ENCODE measurements at places on chromosomes 6 and 20.

- DNase-seq = no peak
These were observed 10.3 kb downstream of the OR12D1 start for GRCh38 chr6:29425075-29425474.

DNA sequence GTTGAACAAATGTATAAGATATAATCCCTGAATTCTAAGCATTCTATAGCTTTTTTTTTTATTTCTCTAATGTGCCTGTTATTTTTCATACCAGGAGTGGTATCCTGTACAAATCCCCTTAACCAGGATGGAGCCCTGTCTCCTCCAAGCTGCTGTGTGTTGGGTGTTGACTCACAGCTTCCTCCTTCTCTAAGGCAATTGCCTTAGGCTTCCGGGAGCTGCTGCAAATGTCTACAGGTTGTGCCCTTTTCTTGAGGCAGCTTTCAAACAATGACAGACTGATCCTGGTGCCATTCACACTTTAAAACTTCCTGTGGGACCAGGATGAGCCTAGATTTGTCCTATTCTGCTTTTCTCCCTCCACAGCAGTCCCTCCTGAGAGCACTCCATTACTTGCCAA lies 173.2 kb downstream of the BTBD3 start:
- DNase-seq = peak; percentile 21

DNA sequence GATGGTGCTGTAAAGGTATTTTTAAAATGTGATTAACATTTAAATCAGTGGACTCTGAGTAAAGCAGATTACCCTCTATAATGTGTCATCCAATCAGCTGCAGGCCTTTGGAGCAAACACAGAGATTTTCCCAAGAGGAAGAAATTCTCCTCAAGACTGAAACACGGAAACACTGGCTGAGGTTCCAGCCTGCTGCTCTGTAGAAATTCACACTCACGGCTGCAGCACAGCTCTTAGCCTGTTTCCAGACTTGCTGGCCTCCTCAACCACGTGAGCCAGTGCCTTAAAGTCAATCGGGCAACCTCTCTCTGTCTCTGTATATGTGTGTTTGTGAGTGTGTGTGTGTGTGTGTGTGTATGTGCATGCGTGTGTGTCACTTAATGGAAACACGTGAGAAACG lies 41.1 kb downstream of the PDE10A start:
- DNase-seq = no peak

- no peak for DNase-seq
These were observed 28.8 kb downstream of the NCOA5 start for GRCh38 chr20:46060975-46061374.

- DNase-seq = no peak
These were observed 8.0 kb upstream of the BCAS1 start for GRCh38 chr20:54078296-54078984.

- DNase-seq = no peak
These were observed 43.0 kb downstream of the THBS2 start for GRCh38 chr6:169210611-169211010.

DNA sequence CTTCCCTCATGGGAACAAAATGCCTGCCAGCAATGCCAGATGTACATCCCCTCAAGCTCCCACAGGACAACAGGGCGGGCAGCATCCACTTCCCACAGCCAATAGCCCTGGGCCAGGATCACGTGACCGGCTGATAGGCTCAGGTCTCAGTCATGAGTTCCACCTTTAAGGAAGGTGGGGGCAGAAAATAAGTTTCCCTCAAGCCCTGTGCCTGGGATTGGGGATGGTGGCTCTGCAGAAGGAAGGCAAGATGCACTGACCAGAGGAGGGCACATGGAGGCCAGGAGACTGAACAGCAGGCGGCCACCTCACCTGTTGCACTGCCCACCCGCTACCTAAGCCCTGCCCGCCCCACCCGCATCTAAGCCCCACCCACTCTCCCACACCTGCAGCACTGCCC lies 149.1 kb downstream of the BMP7 start:
- no peak for DNase-seq

GRCh38 chr6:11613858-11614257 lies 76.3 kb downstream of the TMEM170B start:
- DNase-seq = no peak

DNA sequence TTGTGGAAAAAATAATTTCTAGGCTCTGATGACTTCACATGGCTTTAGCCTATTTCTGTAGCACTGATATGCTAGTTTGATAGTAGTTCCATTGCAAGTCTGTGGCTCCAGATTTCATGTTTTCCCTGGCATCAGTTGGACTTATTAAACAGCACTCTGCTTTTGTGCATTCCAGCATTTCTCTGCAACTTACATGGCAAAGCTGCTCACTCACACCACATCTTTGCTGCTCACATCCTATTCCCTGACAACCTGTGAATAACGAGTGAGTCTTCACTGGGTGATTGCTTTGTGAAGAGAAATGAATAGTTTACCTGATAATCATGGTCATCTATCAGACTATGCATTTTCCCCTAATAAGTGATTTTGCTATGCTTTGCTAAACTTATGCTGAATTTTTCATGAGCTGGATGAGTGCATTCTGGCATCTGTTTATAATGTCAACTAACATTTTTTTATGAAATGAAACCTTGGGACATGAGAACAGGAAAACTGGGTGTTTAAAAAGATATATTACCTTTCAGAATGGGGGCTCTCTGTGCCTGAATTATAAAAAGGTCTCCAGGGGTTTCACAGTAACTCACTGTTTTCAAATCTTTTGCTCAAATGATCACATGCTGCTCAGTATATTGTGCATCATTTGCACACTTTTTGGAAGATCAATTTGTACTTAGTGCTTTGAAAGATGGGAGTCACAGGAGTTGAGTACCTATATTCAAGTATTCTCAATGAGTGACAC lies 301.8 kb downstream of the TBC1D32 start:
- no peak for DNase-seq

GRCh38 chr6:144104488-144104887 lies 9.1 kb upstream of the SF3B5 start:
- DNase-seq = no peak

DNA sequence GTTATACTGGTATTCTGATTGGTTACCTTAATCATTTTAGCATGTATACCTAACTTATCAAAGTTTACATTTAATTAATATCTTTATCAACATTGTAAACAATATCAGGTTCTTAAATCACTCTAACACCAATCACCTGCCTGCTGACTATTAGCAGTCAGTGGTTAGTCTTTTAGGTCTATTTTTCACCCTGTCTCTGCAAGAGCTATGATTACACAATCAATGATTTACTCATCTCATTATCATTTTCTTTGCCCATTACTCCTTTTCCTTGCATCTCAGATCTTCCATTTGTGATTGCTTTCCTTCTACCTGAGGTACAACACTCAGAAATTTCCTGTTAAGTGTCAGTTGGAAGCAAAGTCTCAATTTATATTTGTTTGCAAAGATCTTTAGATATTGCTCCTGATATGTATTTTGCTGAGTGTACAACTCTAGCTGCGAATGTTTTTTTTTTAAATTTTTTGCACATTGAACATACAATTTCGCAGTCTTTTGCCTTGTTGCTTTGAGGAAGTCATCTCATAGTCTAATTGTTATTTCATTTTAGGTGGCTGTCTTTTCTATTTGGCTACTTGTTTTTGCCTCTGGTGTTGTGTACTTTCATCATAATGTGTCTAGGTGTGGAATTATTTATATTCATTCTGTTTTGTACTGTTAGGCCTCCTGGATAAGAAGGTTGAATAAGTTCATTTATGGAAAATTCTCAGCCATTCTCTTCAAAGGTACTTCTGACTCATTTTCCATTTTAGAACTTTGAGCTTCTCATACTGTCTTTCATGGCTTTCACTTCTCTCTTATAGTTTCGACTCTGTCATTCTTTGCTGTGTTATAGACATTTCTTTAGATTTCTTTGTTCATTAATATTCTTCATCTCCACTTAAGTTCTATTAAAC lies 104.9 kb upstream of the CEP162 start:
- no peak for DNase-seq

DNA sequence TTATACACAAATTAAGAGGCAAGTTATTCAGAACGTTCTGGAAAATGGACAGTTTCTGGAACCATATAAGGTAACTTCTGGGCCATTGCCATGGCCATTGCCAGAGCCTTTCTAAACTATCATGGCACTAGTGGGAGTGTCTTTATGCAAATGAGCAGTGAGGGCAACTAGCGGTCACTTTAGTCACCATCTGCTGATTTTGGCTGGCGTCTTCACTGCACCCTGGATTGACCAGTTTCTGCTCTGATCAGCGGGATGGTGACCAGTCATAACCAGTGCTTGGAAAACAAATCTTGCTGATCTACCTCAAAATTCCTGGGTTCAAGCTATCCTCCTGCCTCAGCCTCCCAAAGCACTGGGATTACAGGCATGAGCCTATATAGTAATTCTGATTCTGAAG lies 7.3 kb upstream of the SNTA1 start:
- DNase-seq = no peak

- no peak for DNase-seq
These were observed 337.0 kb downstream of the RNGTT start for GRCh38 chr6:88626460-88626859.

- no peak for DNase-seq
These were observed 84.7 kb downstream of the UST start for GRCh38 chr6:148831531-148831930.

DNA sequence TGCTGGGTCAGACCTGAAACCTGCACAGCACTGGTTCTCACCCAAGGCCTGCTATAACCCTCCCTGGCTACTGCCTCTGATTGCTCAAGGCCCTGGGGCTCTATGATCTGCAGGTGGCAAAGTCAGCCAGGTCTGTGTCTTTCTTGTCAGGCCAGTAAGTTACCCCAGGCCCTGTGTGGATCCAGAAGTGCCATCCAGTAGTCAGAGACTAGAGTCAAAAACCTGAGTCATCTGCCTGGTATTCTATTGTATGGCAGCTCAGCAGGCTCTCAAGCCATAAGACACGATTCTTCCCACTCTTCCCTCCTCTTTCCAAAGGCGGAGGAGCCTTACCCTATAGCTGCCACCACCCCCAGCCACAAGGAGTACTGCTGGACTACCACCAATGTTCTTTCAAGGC lies 593.0 kb downstream of the FRK start:
- DNase-seq = no peak

GRCh38 chr6:166464068-166465002 lies 81.6 kb upstream of the MPC1 start:
- DNase-seq = no peak

DNA sequence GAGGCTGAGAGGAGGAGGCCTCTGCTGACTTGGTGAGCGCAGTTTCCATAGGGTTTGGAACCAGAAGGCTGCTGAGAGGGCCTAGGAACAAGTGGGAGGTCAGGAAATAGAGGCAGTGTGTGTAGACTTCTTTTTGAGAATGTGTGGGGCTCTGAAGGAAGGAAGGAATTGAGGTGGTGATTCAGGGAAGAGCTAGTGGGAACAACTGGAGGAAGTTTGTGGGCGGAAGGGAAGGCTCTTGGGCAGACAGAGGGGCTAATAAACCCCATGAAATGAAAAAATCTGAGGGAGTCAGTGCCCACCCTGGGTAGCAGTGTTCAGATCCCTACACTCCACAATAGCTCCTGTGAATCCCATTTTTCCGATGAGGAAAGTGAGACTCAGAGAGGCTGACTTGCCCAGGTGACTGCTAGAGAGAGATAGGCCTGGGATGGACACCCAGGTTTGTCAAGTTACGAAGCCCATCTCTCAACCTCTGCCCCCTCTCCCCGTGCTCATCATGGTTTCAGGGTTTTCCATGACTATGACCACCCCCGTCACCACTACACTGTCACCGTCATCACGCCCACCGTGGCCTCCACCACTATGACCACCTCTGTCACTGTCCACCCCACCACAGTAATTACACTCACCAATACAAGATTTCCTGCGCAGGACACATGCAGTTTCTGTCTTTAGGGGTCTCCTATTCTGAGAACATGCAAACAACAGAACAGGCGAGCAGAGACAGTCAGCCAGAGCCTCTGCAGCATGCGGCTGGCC lies 106.4 kb downstream of the MRPL14 start:
- no peak for DNase-seq

- no peak for DNase-seq
These were observed 229.6 kb downstream of the SAMD5 start for GRCh38 chr6:147738099-147738498.

- DNase-seq = peak; percentile 71
These were observed 29.5 kb downstream of the SNX5 start for GRCh38 chr20:17938871-17939619.

DNA sequence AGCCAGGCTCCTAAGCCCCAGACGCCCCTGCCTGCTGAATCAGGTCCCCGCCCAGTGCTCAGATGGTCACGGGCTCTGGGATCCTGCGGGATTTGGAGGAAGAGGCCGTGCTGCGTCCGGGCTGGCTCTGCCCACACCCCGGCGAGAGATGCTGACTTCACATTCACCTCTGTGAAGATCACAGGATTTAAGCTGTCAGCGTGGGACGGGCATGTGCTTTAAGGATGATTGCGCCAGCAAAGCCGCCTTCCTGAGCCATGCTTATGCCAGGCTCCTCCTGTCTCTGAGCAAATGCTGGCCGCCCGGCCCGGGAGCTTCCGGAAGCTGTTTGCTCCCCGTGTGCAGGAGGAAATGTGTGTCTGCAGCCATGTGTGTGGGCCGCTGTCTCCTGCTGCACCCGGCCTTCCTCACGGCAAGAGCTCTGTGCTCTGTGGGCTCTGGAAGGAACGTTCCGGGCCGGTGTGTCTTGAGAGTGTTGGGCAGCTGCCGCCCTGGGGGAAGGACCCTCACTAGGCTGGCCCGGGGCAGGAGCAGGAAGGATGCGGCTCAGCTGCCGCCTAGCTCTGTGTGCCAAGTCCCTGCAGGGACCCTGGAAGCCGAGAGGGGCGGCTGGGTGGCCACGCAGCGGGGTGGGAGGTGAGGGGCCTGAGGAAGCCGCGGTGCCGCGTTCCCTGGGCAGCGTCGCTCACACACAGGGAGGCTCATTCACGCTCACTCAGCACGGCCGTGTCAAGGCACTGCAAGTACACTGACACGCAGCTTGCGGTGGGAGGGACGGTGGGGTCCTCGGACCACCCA lies 19.0 kb upstream of the BHLHE23 start:
- peak; percentile 85 for DNase-seq

- no peak for DNase-seq
These were observed 25.2 kb downstream of the FBXO30 start for GRCh38 chr6:145789443-145789842.

GRCh38 chr20:4272225-4272624 lies 256.9 kb upstream of the RNF24 start:
- no peak for DNase-seq

DNA sequence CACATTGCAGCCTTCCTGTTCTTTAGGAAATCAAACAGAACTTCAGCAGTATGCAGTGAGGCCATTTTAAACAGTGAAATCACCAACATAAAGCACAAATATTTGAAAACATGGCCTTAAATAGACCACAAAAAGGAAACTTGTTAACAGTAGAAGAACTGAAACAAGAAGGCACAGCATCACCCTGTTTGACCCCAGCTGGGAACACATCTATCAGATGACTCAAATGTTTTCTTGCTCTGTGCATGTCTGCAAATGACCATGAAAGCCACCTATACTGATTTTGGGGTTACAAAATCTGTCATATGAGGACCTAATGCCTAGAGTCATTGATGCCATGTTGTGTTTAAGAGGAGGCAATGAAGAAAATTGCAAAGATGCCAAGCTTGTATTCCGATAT lies 123.8 kb upstream of the ADGRF1 start:
- DNase-seq = peak; percentile 90

DNA sequence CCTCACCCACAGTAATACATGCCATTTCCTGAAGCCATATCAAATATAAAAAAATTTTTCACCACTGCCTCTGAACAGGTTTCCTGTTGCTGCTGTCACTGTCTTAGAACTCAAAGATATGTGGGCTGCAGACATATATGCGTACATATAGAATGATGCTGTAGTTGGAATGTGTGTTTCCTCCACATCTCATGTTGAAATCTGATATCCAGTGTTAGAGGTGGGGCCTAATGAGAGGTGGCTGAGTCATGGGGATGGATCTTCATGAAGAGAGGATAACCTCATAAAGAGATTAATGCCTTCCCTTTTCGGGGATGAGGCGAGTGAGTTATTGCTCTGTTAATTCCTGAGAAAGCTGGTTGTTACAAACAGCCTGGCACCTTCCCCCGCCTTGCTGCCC lies 7.7 kb upstream of the SCP2D1 start:
- DNase-seq = no peak
